ENCODE measurements at places on chromosomes 5 and 9.

GRCh38 chr9:123072407-123072995 is 39.0 kb downstream of the GPR21 start:
- no peak for DNase-seq

GRCh38 chr9:69971643-69972449 is 71.8 kb upstream of the MAMDC2 start:
- peak; percentile 30 for DNase-seq

DNA sequence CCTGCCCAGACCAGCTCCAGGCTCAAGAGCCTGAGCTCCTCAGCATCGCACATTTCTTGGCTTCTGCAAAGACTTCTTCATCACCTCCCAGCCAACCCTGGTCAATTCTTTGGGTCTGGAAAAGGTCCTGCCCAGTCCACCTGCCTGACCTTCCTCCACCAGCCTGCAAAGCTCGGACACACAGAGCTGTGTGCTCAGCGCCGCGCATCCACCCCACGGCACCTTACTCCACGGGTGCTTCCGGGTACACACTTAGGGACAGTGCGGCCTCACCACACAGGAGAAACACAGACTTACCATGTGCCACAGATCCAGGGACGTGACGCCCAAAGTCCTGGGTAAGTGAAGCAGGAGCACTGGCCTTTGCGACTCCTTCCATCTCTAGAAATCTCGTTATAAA is 97.3 kb downstream of the KCNT1 start:
- no peak for DNase-seq

DNA sequence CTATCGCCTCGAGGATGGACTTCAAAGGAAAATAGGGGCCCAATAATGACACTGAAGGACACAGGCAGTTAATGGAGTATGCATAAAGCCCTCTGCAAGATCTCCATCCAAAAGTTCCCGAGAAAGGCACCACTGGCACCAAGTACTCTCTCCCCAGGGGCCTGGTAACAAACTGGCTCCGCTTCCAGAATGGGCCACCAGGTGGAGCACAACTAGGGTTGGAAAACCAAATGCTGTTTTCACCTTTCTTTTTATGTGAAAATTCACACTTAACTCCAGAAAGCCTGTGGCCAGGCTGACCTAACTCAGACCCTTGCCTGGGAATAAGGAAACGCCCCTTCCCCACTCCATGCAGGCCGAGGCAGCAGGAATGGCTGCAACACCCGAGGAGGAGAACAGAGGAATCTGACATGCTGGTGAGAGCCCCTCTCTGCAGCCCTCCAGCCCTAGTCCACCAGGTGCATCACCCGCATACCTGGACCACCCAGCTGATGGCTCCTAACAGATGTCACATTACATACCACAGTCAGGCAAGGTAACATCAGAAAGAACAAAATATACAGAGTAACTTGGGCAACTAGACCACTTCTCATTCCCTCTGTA is 42.8 kb downstream of the CAMSAP1 start:
- DNase-seq, result peak; percentile 55

GRCh38 chr5:58622936-58623871 is 40.3 kb downstream of the RAB3C start:
- DNase-seq, result no peak

- no peak for DNase-seq
Observed at GRCh38 chr5:153358315-153358976, 132.0 kb upstream of the GRIA1 start.

DNA sequence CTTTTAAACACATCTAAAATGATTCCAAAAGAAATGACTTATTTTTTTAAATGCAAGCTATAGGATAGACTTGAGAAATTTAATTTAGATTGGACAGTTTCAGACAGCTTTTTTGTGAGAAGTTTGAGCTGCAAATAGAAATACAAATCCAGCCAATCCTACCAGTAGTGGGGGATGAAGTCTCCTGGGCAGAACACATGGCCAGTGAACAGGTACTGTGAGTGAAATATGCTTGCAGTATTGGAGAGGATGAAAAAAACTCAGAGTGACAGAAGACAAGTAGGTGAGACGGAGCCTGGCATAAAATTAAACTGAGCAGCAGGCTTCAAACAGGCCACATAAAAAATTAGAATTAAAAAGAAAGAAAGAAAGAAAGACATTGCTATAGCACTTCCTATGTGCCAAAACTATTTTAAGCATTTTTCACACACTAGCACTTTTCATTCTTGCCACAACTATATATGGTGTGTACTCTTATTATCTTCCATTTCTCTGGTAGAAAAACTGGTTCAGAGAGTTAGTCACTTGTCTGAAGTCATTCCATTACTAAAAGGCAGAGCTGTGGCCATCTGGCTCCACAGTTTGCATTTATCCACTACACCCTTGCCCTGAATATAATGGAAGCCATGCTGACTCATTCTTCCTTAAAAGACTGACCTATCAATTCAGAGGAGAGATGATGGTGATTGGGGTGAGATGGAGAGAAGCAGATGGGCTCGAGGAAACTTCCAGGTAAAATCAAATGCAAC is 310.2 kb upstream of the CTNND2 start:
- no peak for DNase-seq

DNA sequence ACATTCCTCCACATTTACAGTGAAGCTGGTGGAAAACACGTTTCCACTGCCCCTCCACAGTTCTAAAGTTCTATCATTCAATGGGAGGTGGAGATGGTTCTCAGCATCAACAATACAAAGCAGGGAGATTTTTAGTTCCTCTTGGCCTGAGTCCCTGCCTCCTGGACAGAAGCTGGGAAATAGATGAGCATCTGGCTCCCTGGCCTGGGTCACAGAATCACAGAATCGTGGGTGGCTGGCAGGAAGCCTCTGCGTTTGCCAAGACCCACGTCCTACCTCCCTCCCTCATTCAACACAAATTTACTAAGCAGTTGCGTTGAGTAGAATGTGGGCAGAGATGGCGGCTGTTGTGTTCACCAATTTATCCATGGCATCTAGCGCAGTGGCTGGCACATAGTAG is 5.2 kb upstream of the PPARGC1B start:
- DNase-seq, result no peak

- no peak for DNase-seq
Observed at GRCh38 chr5:9288234-9288633, 257.6 kb downstream of the SEMA5A start.

Data from memory B cell (primary cell).